NCI-H345 (cell line): ENCODE measurements at places on chromosomes 16 and 17.

DNA sequence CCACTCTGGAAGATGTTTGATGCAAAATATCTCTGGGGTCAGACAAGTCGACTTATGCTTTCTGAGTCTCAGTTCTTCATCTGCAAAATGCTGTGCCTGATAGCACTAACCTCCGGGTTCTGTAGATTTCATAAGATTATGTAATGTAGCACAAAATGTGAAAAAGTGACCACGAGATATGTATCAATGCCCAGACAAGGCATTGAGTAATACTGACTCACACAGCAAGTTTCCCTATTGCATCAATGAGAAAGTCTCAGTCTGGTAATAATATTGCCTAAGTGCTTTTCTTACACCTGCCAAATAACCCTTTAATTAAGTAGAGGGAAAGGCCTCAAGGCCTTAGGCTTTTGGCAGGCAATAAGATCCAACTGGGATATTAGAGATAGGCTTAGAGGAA is 41.4 kb upstream of the MMP2 start:
- no peak for DNase-seq

- DNase-seq = no peak
Observed at GRCh38 chr16:55500530-55501011, 8.3 kb upstream of the LPCAT2 start.

- no peak for DNase-seq
Observed at GRCh38 chr17:44646280-44646679, 10.0 kb upstream of the MEIOC start.

DNA sequence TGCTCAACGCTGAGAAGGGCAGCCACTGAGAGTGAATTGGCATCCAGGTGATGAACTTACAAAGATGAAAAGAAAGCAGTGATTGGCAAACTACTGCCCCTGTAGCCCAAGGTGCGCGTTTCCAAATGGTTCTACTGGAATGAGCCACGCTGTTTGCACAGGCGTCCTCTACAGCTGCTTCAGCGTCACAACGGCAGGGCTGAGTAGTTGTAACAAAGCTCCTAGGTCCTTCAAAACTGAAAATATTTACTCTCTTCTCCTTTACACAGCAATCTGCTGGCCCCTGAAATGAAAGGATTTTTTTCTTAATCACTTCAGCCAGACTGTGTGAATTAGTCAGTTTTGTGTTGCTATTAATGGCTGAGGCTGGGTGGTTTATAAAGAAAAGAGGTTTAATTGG is 107.2 kb upstream of the FOXF1 start:
- no peak for DNase-seq

DNA sequence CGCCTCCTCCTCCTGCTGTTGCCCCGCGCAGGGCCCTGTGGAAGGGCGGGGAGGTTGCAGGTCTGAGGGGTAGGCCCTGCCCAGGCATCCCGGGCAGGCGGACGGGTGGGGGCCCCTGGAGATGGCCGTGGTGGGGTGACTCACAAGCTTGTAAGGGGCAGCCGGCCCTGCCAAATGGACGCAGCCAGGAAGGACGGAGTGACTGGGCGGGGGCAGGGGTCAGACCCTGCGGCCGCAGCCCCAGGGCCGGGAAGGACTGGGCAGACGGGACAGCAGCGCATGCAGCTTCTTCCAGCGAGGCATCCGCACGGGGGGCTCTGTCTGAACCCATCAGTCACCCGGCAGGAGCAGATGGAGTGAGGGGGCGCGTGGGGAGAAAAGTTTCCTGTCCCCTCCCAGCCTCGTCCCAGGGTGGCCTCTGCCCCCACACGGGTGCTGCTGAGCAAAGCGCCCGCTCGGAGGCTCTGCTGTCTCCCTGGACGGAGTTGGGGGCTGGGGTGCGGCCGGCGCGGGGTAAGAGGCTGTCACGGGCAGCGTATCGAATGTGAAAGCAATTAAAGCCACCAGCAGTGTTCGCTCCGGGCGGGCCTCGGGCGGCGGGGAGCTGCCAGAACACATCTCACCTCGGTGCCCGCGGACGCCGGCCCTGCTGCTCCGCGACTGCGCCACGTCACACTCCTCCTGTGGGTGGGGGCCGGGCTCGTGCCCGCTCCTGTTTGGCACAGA is 5.4 kb upstream of the PRR35 start:
- DNase-seq = no peak

- no peak for DNase-seq
Observed at GRCh38 chr17:9979463-9979995, 74.5 kb upstream of the RCVRN start.

DNA sequence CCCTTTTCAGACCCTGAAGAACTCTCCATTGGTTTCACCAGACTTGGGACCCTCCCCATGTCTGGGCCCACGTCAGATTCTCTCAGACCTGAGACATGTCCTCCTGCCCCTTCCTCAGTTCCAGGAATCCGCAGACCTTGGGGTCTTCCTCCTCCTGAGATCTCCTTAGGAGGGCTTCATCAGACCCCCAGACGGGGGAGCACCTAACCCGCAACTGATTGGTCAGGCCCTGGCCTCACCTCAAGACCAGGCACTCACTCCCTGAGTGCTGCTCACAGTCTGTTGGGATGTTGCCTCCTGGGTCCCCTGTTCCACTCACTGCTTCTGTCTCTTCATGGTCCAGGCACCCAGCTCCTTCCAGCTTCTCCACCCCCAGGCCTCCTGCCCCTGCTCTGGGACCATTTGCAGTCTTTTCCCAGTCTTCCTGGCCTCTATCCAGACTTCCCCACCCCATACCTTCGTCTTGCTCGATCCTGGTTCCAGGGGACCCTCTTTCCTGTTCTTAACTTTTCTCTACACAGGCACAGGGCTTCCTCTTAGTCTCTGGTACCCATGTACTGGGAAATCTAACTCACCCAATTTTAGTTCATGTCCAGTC is 1.2 kb downstream of the GID4 start:
- no peak for DNase-seq

DNA sequence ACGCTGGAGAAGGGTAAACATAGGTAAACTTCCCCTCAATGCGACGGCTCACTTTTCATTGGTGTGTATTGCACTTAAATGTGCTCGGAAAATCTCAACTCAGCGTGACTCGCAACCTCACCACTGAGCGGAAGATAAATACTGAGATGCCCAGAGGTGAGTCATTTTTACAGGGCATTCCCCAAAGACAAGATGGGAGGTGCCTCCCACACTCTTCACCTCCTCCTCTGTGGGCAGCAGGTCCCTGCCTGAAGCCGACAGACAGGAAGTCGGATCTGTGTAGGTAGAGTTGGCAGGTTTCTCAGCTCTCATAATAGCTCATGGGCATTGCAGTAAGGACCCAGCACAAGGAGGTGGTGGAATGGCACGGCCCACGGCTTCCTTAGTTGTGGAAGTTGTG is 274.6 kb upstream of the HSBP1 start:
- DNase-seq = peak; percentile 68

- DNase-seq = no peak
Observed at GRCh38 chr16:12265108-12265507, 288.6 kb downstream of the SNX29 start.

DNA sequence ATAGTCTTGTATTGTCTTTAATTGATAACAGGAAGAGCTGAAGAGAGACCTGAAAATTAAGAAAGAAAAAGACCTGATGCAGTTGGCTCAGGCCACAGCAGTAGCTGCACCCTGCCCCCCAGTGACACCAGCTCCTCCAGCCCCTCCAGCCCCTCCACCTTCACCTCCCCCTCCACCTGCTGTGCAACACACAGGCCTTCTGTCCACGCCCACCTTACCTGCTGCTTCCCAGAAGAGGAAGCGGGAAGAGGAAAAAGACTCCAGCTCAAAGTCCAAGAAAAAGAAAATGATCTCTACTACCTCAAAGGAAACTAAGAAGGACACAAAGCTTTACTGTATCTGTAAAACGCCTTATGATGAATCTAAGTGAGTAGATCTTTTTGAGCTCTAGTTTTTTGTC is 36.8 kb downstream of the C17orf58 start:
- no peak for DNase-seq

- no peak for DNase-seq
Observed at GRCh38 chr17:7047566-7047965, 3.7 kb upstream of the SLC16A11 start.

GRCh38 chr16:15672514-15673167 is 22.6 kb downstream of the NDE1 start:
- DNase-seq = peak; percentile 92

DNA sequence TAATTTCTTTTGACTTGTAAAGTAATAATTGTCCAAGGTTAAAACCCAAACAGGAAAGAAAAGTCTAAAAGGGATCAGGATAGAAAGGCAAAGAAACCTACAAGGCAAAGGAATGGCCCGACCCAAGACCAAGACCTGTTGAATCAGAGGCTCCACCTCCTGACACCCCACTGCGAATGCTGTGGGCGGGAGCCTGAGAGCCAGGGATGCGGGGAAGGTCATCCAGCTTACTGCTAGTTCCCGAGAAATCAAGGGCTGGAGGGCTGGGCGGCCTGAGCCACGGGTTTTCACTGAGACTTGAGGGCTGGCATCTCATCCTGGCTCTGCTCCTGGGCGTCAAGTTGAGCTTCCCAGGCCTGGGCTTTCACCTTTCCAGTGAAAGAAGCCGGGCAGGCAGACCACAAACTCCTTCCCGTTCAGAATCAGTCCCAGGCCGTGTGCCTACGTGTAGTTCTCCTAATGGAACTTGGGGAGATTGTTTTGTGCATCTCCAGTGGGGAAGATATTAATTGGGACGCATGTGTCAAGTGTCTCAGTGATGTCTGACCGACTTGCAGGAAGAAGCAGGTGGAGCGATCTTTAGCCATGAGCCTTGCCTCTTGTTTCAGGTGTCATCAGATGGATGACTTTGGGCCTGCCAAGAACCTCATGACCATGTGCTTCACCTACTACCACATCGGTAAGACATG is 36.9 kb downstream of the CIBAR2 start:
- no peak for DNase-seq

DNA sequence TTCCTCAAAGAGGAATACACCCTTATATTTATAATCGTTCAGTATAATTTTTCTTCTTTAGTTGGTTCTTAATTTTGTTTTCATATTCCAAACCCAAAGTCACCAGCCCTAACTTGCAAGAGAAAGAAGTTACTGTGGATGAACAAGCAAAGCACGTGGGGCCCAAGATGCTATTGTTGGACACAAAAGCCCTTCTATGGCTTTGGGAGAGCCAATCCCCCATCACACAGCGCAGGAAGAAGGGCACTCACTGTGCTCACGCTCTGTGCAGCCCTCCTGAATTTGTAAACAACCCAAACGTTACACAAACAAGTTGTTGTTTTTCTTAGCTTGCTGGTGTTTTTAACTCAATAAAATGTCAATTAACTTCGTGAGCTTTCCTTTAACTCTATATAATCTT is 22.5 kb downstream of the SPPL2C start:
- no peak for DNase-seq

- DNase-seq = no peak
Observed at GRCh38 chr16:3718628-3719027, 1.3 kb upstream of the TRAP1 start.

- no peak for DNase-seq
Observed at GRCh38 chr16:56966093-56966475, 4.3 kb downstream of the CETP start.

DNA sequence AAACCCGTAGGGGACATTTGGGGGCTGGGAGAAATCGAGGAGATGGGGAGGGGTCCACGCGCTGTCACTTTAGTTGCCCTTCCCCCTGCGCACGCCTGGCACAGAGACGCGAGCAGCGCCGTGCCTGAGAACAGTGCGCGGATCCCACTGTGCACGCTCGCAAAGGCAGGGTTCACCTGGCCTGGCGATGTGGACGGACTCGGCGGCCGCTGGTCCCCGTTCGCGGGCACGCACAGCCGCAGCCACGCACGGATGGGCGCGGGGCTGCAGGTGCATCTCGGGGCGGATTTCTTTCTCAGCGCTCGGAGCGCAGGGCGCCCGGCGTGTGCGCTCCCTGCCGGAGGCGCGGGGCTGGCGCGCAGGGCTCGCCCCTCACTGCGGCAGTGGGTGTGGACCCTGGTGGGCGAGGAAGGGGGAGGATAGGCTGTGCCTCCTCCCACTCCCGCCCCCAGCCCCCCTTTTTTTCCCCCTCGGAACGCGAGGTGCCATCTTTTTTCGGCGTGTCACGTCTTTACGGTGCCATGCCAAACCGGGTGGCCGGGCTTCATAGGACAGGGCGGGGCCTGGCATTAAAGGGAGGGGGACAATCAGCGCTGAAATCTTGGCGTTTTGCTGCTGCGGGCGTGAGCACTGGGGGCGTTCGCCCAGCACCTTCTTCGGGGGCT is 1.1 kb downstream of the MAPT start:
- DNase-seq = peak; percentile 72

- DNase-seq = no peak
Observed at GRCh38 chr17:48102798-48103715, 1.8 kb upstream of the CBX1 start.

DNA sequence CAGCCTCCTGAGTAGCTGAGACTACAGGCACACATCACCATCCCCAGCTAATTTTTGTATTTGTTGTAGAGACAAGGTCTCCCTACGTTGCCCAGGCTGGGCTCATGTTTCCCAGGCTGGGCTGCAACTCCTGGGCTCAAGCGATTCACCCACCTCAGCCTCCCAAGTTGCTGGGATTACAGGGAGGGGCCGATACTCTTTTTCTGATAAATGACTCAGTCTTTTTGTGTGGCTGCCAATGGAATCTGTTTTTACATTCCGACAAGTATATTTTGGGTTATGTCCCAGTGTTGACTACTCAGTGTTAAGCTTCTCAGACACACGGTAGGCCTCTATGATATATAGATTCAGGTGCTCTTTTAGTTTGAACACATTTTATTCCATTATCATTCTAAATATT is 58.1 kb downstream of the SLFN11 start:
- DNase-seq = no peak

GRCh38 chr16:67948015-67948414 is 4.1 kb upstream of the LCAT start:
- DNase-seq = no peak

GRCh38 chr17:49055181-49055927 is 58.2 kb downstream of the IGF2BP1 start:
- DNase-seq = no peak

GRCh38 chr17:29178750-29179231 is 1.4 kb downstream of the MYO18A start:
- DNase-seq = no peak

GRCh38 chr16:74216319-74216718 is 80.3 kb upstream of the PSMD7 start:
- no peak for DNase-seq

DNA sequence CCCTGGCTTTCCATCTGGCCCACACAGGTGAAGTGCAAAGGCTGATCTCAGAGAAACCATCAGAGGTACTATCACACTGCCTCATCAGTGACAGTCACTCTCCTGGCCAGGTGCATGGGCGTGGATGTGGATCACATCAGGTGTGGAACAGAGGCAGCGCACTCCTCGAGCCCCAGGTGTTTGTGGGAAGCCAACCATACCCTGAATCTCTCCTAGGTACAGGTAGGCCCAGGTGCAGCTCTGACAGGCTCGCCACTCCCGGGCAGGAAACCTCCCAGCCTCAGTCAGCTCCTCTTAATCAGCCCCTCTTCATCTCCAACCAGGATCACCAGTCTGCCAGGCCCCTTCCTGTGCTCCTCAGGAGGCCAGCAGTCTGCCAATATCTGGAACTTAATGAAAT is 31.7 kb downstream of the TLE7 start:
- DNase-seq = no peak

GRCh38 chr17:40349895-40350688 is 14.4 kb downstream of the GJD3 start:
- no peak for DNase-seq

GRCh38 chr17:80380555-80381002 is 34.4 kb upstream of the ENDOV start:
- DNase-seq = no peak

GRCh38 chr16:4477966-4478365 is 1.8 kb downstream of the HMOX2 start:
- DNase-seq = peak; percentile 27

- DNase-seq = no peak
Observed at GRCh38 chr16:77514500-77515220, 79.8 kb upstream of the ADAMTS18 start.

- no peak for DNase-seq
Observed at GRCh38 chr16:50709061-50709684, 15.8 kb downstream of the NOD2 start.
